Putamen (tissue), 1 donor: ENCODE measurements at places on chromosomes 1 and 21.

DNA sequence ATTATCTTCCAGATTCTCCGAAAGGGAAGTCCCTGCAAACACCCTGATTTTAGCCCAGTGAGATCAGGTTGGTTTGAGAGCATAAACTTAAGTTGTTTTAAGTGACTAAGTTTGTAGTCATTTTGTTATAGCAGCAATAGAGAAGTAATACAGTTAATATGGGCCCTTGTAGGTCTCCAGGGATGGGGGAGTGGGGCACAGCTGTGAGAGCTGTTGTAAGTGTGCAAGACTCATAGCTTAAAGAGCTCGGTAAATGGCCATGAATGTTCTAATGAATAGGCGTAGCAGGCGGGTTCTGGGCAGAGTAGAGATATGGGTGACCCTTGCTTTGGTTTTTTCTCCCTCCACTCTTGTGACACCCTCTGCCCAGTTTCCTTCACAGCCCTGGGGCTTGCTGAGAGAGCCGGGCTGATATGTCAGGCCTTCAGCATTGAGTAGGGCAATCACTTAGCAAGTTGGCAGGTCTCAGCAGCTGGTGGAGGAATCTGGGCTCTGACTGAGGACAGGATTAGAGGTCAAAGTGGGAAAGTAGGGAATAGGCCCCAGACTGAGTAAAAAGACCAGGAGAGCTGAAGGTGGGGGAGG, 16.0 kb upstream of the ID3 start:
- no peak for DNase-seq

DNA sequence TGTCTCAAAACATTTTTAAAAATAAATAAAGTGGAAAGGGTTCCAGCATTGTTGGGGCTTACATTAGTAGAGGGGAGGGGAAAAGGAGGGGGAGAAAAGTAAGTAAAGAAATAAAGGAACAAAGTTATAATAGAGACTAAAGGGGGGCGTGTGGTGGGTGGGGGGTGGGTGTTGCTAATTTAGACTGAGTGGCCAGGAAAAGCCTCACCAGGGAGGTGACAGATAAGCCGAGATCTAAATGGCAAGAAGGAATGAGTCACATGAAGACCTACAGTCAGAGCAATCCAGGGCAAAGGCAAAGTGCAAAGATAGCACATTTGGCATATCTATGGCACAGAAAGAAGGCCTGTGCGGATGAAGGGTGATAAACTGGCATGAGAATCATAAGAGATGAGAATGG, 7.5 kb downstream of the MPL start:
- no peak for DNase-seq

DNA sequence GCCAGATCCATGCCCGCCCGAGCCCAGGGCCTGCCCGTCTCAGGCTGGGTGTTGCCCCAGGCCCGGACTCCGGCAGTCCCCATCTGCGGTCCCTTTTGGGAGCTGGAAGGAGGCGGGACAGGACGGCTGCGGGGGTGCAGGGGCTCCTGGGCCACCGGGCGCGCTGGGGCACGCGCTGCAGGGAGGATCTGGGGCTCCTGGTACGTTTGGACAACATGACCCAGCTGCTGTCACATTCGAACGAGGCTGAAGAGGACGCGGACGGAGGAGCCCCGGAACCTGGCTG, 6.6 kb upstream of the CALML6 start:
- no peak for DNase-seq

GRCh38 chr21:44750675-44751025, 39.3 kb upstream of the TSPEAR start:
- DNase-seq: no peak

DNA sequence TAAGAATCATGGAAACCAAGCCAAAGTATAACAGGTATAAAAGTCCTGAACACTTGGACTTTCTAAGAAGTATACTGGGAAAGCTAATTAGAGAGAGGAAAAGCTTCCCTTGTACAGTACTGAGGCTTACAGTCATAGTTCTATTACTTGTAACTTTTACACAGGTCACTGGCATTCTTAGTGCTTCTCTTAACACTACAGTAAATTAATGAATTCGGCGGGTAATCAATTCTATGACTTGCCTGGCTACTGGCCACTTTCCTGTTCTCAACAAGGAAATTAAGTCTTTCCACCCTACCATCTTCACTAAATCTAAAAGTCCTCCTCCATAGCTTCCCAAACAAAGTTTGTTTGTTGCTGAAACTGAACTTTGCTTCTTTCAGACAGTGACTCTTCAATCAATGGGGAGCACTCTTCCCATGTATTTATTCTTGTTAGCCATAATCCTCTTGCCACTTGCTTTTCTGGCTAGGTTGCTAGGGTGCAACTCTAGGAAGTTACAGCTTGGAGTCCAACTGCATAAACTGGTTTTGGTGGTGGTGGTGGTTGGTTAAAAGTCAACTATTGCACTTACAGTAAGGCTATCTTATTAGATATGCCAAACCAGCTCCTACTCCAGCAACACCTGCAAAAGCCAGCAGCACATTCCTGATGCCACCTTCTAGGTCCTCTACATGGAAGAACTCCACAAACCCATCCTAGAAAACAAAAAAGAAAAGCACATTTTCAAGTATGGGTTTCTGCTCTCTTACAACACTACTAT, 2.4 kb downstream of the MCL1 start:
- no peak for DNase-seq
